ENCODE measurements at places on chromosomes 1 and 21.

DNA sequence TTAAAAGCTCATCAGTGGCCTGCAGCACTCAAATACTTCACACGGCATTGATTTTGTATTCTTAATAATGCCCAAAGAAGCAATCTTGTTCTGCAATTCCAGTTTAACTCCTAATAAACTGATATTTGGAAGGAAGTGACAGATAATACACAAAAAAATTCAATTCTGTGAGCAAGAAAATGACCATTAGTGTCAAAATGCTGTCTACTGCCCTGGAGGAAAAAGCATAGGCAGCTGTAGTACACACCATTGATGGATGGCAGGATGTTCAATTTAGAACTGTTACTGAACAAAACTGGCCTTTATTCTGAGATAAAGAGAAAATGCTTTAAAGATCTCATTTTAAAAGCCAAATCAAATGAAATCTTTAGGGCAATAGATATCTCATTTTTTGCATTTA is 251.3 kb upstream of the FMN2 start:
- no peak for DNase-seq

DNA sequence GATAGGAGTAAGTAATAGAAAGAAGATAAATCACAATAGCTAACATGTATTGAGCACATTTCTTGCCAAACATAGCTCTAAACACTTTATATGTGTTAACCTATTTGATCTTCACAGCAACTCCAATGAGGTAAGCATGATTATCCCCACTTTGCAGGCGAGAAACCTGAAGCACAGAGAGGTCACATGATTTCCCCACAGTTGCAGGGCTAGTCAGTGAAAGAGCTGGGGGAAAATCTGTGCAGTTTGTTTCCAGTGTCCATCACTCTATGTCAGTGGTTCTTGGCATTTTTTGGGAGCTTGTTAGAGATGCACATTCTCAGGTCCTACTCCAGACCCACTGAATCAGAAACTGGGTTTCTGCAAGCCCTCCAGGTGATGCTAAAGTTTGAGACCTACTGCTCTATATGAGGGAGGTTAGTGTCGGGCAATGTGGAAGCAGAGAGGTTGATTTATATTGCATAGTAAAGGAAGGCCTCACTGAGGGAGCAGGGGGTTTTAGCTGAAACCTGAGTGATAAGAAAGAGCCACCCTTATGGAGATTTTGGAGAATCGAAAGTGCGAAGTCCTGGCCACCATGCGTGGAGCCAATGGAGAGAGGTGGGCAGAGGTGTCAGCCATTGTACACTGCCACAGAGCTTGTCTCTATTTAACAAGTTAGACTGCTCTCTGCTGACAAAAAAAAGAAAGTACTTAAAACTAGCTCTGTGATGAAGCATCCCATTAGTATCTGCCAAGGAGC is 20.9 kb downstream of the MCOLN3 start:
- DNase-seq: peak; percentile 10

DNA sequence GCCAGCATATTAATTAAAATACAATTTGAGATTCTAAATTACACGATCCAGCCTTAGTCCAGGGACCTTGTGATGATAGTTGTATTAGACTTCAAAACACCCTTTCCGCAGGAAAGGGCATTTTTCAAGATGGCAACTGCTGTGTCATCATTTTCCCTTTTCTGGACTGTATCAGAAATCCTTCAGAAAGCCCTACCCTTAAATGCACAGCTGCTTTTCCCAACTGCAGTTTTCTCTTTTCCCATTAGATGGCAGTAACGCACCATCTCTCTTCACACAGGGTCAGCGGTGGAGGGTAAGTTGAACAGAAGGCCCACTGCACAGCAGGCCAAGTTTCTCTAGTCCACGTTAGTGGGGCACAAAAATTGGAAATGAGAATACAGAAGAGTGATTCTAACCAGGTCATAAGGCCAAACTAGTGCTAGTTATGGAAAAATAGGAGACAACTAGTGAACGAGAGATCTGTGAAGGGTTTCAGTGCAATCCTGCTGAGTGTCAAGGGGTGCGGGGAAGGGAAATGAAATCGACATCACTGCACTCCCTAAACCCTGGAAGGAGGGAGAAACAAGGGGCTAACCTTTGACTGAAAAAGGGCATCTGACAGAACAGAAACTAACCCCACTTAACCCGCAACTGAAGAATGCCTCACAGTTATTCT is 22.1 kb upstream of the TDRD10 start:
- DNase-seq: peak; percentile 81

GRCh38 chr1:89310505-89310904 is 37.8 kb upstream of the GBP5 start:
- DNase-seq: peak; percentile 25

- DNase-seq: no peak
Observed at GRCh38 chr21:41600116-41600515, 92.2 kb upstream of the TMPRSS2 start.

DNA sequence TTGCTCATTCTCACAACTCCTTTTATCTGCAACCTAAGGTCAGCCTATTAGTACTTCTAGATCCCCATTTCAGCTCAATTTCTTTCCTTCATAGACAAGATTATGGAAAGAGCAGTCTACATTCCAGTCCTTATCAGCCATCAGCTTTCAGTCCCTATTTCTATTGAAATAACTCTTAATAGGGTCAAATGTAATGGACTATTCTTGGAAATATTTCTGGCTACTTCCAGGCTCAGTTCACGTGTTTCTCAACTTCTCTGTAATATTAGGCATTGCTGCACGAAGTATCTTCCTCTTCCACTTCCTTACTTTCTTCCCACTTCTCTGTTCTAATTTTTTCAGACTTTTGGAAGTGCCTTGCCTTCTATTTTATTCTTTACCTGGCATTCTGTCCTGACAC is 232.9 kb upstream of the USP25 start:
- DNase-seq: no peak

DNA sequence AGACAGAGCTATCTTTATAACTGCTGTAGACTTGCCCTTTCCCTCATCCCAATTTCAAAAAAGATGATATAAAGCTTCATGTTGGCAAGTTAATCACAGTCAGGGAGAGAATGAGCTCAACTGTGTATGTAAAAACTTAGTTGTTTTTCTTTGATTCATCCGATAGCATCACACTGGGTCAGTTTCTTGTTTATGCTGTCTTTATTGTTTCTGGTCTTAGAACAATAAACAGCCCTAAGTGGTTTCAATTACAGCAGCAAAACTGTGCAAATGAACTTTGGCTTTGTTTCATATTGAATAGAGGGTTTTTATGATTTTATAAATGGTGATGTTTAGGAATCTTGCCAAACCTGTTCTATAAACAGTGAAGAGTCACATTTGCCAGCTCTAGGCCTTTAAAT is 423.8 kb upstream of the CXADR start:
- no peak for DNase-seq

DNA sequence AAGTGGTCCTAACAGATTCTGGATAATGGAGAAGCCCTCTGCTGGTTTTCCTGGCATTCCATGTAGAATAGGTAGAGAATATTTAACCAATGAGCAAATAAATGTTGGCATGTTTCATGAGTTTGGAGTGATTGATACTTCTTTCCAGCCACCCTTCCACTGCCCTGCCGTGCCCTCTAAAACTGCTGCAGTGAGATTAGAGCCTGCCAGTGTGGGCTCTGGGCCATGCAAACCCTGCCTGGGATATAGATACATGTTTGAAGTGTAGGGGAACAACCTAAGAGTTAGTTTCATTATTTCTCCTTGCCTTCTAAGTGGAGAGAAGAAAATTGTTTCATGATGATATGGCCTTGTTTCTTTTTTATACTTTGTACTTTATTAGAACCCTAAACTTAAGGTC is 10.4 kb downstream of the UBE2Q1 start:
- no peak for DNase-seq

- no peak for DNase-seq
Observed at GRCh38 chr1:205003358-205004131, 39.5 kb upstream of the CNTN2 start.

DNA sequence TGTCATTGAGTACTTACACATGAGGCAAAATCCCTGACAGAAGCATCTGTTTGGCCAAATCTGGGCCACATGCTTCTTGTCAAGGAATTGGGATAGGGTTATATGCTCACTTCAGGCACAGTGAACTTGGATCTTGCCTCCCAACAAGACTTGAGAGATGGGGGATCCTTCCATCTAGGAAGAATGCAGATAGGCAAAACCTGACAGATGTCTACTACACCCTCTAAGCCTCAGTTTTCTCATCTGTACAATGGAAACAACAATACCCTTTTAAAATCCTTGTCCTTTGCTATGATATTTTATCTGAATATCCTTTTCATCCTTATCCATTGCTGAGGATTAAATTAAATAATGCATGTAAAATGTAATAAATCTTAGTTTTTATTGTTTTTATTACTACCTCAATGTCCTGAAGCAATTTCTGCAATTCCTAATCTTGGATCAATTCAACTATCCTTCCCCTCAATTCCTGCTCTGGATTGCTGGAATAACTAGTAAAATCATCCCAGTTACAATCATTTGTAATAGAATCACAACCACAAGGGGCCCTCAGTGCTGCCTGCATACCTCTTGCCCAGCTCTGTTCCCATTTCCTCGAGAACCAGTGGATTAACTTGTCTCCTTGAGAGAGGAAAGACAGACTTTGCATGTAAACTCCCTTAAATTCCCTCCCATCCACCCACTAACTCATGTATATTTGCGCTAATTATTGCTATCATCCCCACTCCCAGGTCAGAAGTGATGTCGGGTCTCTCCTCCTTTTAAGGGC is 8.1 kb upstream of the XPR1 start:
- DNase-seq: no peak

- DNase-seq: no peak
Observed at GRCh38 chr1:99781798-99782197, 15.4 kb upstream of the FRRS1 start.

DNA sequence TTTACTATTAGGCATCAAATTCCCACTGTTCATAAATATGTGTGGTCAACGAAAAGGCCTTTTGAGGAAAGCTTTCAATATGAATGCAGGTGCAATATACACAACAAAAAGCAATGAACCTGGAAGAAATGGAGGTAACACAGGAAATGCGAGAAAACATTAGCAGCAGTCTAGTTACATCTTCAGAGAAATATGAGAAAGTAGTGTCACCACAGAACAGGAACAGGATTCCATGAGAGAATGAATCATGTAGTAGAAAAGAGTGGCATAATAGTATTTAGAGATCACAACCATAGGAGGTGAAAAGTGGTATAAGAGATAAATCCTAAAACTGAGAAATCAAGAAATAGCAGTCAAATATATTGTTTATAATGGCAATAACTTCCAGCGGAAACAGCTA is 103.7 kb downstream of the AK5 start:
- DNase-seq: no peak

DNA sequence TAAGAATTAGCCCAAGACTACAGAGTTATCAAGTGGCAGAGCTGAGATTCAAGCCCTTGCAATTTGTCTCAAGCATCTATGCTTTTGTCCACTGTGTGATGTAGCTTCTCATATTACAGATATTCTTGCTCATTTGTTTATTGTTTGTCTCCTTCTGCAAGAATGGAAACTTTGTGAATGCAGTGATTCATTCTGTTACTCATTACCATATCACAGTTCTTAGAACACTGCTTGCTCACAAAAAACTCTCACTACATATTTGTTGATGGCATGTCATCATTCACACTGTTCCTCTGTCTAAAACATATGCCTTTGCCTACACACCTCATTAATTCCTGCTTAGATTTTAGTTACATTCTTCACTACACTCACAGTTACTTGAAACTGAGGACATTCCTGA is 1198.9 kb downstream of the PLA2G4A start:
- no peak for DNase-seq

DNA sequence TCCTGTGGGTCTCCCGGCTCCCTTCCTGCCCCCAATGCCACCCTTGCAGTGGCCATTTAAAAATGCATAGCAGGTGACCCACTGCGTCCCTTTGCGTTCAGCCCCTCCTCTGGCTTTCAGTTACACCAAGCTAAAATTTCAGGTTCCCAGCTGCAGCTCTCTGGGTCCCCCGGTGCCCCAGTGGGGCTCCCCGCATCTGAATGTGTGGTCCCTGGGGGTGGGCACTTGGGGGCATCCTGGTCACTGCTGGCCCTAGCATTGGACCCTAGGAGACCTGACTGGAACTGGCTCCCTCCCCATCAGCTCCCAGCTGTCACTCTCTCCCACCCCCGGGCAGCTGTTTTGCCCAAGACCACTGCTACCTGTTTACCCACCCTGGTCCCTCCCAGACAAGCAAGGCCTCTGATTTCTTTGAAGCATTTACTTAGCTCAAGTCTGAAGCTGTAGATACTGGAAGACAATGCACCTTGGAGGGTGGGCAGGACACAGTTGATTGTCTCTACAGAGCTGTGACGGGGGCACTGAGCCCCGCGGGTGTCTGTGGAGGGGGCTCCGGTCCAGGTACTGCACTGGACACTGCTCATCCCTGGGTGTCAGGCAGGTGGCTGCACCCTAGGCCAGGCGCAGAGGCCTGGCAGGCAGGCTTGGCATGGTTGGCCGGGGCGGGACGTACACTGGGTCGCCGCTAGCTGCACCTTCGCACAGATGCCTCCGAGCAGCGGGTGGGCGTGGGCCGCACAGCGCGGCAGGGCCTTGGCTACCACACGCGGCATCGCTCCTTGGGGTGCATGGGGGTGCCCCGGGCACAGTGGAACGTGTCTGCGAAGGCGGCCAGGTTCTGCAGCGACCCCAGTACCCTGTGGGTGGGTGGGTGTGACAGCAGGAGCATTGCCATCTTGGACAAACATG is 3.9 kb downstream of the PRXL2B start:
- DNase-seq: no peak

DNA sequence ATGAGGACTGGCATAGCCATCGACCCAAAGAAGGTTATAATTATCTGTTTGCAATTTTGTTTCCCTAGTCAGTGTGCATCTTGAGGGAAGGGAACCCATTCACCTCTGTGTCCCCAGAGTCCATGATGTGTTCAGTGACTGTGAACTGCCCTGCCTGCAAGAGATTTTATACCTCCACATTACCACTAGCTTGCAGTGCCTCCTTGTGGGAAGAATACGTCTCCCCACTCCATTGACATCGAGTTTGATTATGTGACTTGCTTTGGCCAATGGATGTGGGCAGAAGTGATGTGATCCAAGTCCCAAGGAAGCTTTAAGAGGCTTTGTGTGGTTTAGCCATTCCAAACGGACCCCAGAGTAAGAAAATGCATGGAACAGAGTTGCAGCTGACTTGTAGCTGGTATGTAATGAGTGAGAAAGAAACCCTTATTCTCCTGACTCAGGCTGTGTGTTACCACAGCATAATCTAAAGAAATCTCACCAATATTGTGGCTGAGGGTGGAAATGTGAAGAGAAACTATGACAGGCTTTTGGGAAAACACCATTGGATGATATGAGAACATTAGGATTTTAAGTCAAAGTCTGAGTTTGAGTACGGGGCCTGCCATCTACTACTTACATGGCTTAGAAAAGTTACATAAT is 47.8 kb upstream of the NRDC start:
- DNase-seq: no peak

DNA sequence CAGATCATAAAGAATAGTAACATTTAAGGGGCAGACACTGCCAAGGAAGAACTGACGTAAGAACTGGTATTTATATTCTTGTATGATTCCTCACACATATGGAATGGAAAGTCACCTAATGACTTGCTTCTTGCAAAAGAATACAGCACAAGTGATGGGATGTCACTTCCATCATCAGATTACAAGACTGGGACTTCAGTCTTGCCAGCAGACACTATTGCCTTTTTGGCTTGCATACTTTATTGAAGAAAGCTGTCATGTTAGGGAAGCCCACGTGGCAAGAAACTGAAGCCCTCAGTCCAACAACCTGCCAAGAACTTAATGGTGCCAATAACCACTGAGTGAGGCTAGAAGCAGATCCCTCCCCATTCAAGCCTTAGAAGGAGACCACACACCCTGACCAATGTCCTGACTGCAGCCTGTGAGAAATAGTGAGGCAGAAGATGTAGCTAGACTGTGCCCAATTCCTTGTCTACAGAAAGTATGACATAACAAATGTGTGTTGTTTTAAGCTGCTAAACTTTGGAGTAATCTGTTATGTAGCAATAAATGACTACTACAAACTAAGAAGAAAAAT is 12.0 kb downstream of the EGLN1 start:
- no peak for DNase-seq
